ENCODE measurements at places on chromosomes 1 and 21.
A peak's percentile ranks its signal among the peaks of the same experiment; 100 is the strongest.

DNA sequence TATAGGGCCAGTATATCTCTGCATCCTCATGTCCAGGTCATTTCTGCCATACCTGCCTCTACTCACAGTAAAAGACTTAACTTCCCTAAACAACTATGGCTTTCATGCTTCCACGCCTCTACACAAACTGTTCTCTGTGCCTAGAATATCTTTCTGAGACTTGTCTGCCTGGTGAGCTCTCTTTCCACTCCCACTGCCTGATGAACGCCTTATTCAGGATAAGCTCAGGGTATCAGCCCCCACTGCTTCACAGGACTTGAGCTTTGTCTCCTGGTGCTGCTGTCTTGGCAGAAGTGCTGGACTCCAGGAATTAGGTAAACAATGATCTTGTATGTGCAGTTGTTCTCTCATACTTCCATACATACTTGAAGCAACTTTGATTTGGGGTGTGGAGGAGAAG, 4.8 kb upstream of the DDX20 start:
- no peak for DNase-seq

DNA sequence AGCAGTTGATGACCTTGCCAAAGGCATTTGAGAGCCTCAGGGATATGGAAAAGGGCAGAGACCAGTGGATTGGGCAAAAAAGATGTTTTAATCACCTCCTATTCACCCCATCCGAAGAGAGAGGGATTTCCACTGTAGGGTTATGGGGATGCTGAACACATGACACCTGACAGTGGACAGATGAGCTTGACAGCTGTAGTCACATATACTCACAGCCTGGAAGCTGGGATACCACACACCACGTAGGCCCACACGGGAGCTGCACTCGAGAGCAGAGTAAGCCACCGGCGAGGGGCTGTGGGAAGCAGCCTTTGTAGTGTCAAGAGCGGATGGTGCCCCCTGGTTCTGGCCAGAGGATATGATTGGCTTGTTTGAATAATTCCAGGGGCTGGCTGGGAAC, 20.0 kb downstream of the ZBTB40 start:
- DNase-seq: no peak

GRCh38 chr1:21249940-21250493, 40.2 kb downstream of the ECE1 start:
- no peak for DNase-seq

GRCh38 chr1:203702130-203702577, 62.8 kb upstream of the LAX1 start:
- DNase-seq: peak; percentile 50

DNA sequence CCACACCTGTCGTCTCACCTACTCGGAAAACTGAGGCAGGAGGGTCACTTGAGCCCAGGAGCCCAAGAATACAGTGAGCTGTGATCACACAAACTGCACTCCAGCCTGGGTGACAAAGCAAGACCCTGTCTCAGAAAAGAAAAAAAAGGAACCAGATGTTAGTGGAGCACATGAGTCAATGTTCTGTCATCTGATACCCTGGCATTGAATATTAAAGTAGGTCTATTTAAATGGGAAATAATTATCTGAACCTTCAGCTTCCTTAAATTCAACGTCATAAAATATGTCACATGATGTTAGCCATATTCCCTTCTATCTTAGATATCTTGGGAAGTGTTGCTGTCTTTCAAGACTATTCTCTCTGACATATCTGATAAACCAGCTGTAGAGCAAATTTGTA, 47.3 kb downstream of the NCAM2 start:
- DNase-seq: peak; percentile 20

DNA sequence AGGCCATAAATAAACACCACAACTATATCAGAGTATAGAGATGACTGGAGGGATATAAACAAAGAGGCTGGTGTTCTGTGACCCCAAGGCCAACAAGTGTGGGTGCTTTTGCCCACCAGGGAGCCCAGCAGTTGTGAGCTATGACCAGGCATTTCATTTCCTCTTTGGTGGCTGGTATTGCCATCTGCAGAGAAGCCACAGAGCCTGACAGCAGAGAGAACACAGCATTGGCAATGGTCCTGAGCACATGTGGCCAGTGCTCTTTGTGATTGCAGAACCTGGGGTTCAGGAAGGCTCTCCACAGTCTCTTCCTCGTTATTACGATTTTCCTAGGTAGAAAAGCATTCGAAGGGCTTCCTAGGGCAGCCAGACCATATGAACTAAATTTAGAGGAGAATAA, 112.3 kb downstream of the TM2D1 start:
- no peak for DNase-seq

GRCh38 chr1:237386362-237387143, 344.6 kb downstream of the RYR2 start:
- DNase-seq: peak; percentile 11

- DNase-seq: no peak
Observed at GRCh38 chr1:156451505-156452160, 48.9 kb downstream of the MEF2D start.

GRCh38 chr1:62428351-62428750, 8.5 kb upstream of the USP1 start:
- DNase-seq: no peak

GRCh38 chr1:30478799-30479563, 244.4 kb downstream of the MATN1 start:
- no peak for DNase-seq

GRCh38 chr1:156721535-156721934, 6.7 kb upstream of the METTL25B start:
- DNase-seq: no peak

- no peak for DNase-seq
Observed at GRCh38 chr1:160658814-160659193, 12.0 kb upstream of the SLAMF1 start.

DNA sequence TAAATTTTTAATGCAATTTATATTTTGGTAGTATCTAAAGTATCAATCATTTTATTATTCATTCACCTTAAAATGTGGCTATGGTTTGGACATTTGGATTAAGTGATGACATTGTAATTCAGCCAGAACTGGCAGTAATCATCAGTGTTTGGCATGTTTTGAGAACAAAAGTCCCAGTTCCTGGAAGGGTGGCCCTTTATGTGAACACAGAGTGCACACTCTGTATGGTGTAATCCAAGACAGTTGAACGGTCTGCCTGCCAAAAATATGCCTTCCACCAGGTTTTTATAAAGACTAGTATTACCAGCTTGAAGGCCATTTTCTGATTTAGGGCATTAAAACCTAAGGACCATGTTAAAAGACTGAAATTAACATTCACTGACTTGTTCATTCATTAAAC, 448.7 kb downstream of the LTN1 start:
- DNase-seq: no peak

- DNase-seq: no peak
Observed at GRCh38 chr1:96464066-96464465, 257.5 kb upstream of the PTBP2 start.

GRCh38 chr1:109754738-109755137, 9.0 kb downstream of the EPS8L3 start:
- no peak for DNase-seq

GRCh38 chr1:220222939-220223338, 49.3 kb downstream of the RAB3GAP2 start:
- DNase-seq: no peak

Data from M059J (cell line).